ENCODE measurements at places on chromosomes 3 and 15.

- no peak for DNase-seq
Measured at GRCh38 chr3:143064777-143065176, 54.8 kb upstream of the CHST2 start.

GRCh38 chr3:121736112-121736511 is 13.4 kb downstream of the GOLGB1 start:
- no peak for DNase-seq

DNA sequence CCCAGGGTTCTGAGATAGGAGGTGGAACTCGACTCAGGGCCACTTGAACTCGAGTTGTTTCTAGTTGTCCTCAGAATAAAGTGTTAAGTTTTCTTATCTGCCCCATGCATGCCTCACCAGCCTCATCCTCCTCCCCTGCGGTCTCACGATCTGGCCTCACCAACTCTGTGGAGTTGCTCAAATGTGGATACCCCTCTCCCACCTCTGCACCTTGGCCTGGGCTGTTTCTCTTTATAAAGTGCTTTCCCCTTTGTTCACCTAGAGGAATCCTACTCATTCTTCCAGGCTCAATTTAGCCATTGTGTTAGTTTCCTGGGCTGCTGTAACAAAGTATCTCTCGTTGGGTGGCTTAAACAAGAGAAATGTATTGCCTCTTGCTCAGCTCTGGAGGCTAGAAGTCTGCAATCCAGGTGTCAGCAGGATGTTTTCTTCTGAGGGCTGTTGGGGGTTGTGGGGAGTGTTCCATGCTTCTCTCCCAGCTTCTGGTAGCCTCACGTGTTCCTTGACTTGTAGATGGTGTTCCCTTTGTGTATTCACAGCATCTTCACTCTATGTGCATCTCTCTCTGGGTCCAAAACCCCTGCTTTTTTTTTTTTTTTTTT is 100.7 kb downstream of the MEX3B start:
- DNase-seq = no peak

DNA sequence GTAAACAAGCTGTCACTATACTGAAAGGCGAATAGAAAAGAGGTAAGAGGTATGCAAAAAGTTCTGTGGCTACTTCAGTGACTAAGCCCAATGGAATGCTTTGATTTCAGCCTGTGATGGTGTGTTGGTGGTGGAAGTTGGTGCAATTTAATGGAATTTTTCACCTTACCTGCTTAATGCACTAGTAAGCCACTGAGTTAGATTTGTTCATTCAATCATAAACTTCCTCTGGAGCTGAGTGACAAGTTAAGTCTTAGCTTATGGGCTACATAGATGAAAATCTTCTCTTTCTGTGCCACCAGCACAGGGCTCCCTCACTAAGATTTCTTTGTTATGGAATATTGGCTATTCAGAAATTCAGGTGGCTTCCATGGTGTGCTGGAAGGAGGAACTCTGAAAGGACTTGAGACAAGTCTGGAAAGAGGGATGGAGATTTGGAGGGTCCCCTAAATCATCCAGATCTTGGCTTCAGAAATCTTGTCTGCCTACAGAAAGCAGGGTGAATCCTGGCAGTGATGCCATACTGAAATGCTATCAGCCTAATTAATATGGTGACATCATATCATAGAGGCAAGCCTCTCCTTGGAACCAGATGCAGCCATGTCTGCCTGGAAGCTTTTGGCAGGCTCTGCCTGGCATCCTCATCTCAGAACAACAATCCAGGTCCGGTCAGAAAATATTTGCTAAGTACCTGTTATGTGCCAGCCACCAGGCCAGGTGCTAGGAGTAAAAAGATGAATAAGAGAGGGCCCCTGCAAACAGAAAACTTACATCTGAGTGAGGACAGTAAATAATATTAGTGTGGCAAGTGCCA is 8.1 kb upstream of the GAP43 start:
- DNase-seq = no peak

- DNase-seq = no peak
Measured at GRCh38 chr15:80436511-80437307, 32.5 kb downstream of the ARNT2 start.

DNA sequence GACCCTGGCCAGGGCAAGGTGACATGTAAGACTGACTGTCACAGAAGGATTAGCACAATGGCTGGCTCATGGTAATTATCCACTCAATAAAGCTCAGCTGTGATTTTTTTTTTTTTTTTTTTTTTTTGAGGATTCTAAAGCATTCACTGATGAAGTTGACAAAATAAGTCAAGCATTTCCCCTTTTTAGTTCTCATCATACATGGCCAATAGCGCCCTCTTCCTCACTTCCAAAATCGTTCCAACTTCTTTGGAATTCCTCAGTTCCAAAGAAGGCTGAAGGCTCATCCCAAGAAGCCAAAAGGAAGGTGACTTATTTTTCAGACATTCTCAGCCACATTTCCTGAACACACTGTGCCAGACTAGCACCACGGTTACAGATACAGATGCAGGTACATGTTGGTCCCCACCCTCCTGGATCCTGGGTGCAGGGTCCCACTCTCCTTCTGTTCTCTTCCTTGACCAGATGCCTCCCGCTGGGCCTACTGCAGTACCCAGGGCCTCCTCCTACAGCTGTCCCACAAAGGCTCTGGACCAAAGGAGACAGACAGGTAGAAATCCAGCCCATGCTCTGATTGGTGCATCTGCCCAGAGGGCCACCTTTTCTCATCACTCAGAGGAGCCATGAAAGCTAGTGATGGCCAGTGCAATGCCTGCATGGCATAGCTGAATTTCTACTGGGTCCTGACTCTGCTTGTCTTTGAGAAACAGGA is 202.6 kb downstream of the UACA start:
- no peak for DNase-seq

GRCh38 chr15:29070471-29071231 is 184.9 kb downstream of the APBA2 start:
- DNase-seq = peak; percentile 73

DNA sequence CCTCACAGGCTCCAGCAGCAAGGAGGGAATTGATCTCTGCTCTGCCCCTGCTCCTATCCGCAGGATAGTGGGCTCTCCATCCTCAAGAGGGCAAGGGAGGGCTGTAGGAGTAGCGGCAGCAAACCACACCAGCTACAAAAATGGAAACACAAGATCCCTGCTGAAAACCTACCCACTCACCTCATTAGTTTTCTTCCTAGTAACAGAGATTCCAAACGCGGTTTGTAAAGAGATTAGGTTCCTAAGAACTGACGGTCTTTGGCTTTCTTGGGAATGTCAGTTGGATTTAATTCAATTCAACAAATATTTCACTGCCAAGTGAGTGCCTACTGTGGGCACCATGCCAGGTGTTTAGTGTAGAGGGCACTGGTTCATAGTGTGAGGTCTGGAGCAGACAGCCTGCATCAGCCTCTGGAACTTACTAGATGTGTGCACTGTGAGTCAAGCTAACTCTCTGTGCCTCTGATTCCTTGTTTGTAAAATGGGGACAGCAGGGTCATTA is 84.7 kb downstream of the MRPL46 start:
- DNase-seq = no peak

DNA sequence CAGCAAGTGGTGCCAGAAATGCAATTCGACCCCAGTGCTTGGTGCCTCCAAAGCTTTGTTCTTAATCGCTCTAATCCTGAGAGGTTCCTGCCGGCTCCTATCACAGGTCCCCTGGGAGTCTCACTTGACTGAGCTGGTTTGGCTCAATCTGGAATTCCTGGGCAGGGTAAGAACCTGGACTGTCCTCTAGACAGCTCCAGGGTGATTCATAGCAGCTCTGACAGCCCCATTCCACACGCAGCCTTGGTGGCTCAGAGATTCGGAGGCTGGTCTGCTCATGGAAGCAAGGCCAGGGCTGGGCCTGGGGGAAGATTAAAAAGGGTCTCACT is 37.9 kb downstream of the MYO5C start:
- DNase-seq = no peak

- DNase-seq = no peak
Measured at GRCh38 chr15:100878648-100879047, 983 bp upstream of the ALDH1A3 start.

- no peak for DNase-seq
Measured at GRCh38 chr3:194856296-194856695, 170.6 kb downstream of the FAM43A start.

- DNase-seq = no peak
Measured at GRCh38 chr3:136330900-136331299, 80.8 kb downstream of the PCCB start.

- no peak for DNase-seq
Measured at GRCh38 chr15:63600001-63600615, 2.9 kb downstream of the FBXL22 start.

DNA sequence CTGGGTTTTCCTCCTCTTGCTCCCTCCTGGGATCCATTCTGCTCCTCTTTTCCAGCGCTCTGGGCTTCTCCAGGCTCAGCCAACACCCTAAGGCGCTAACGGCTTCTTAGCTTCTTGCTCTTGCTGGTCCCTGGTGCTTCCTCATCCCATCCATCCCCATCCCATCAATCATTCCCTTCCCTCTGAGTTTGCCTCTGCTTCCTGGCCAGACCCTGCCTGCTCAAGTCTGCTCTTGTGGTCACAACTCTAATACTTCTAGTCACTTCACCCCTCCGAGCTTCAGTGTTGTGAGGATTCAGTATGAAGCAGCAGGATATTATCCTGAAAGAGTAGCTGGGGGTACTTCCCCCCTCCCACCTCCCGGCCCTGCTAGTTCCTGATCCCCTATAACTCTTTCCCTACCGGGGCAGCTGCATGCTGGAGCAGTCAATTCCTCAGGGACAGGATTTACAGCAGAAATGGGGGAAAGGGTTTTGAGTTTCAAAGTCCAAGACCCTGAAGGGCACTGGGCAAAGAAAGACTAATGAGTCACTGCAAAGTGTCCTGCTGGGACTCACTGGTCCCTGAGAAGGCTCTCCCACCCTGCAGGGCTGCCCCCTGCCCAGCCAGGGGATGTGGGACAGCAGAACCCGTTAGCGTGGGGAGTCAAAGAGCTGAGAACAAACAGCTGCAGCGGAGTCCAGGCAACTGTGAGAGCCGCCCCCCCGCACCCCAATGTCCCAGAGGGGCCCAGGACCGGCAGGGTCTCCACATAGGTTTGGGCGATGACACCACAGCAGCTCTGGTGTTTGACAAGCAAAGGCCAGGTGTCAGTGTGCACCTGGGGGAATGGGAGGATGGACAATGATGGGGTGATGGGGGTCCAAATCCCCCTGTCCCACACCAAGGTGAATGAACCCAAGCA is 2.3 kb upstream of the SYNM start:
- no peak for DNase-seq

GRCh38 chr3:75237477-75237876 is 426.7 kb upstream of the FRG2C start:
- no peak for DNase-seq

- DNase-seq = no peak
Measured at GRCh38 chr3:31573036-31573779, 40.5 kb downstream of the STT3B start.

- no peak for DNase-seq
Measured at GRCh38 chr3:46209746-46210470, 1.8 kb upstream of the CCR1 start.

DNA sequence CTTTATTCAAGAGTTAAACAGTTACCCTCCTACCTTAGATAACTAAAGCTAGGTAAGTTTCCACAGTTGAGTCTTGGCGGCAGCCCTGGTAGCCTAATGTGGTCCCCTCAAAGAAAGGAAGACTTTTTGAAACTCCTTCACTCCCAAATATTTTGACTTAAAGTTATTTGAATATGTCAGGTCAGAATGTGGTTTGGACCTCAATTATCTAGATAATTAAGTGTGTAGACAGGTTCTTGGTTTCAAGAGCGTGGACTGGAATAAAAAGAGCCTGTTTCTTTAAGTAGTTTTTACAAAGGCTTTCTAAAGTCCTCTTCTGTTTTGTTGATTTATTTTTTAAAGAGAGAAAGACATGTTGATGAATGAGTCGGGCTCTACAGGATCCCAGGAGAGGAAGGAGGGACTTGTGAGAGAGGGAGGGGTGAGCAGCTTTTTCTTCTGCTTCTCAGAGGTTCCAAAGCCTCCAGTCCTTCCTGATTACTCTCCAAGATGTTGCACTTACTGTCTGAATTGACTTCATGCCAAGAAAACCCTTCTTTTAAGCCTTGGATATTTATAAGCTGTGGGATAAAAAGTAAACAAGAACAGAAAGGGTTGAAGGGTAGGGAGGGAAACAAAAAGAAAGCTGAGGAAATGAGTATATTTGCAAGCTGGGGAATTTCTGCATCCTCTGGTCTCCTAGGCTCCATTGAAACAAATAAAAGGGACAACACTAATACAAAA is 457.4 kb downstream of the IGSF11 start:
- no peak for DNase-seq

- DNase-seq = no peak
Measured at GRCh38 chr3:118842147-118842863, 192.3 kb downstream of the IGSF11 start.

GRCh38 chr3:38376098-38376816 is 29.7 kb downstream of the XYLB start:
- DNase-seq = no peak

DNA sequence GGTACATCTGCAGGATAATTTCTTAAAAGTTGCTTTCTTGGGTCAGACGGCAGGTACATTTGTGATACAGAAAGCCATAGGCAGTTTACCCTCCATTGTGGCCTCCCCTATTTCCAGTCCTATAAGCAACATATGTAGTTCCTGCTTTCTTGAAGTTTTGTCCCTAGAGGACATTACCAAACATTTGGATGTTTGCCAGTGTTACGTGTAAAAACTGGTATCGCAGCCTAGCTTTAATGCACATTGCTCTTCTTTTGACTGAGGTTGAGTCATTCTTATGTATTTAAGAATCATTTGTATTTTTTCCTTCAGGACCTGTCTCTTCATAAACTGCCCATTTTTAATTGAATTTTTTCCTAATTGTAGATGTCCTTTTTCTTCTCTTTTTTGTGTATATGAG is 114.3 kb downstream of the DIPK2A start:
- DNase-seq = no peak

GRCh38 chr3:178170698-178171535 is 365.3 kb upstream of the KCNMB2 start:
- DNase-seq = no peak

GRCh38 chr3:181210275-181210674 is 220.7 kb upstream of the DNAJC19 start:
- DNase-seq = no peak

DNA sequence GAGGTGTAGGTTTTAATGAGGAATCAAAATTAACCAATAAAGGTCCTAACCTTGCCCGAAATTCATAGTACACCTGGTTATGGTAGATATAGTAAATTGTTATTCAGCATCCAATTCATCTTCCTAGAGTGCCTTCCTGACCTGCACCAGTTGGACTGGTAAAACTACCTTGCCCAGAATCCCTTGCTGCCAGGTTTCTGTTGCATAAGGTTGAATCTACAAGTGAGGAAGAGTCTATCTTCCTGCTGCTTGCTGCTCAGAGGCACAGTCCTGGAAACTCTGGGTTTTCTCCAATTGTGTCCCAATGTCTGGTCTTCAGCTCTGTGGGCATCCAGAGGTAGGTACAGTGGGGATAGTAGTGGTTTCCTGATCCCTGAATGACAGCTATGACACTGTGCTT is 17.3 kb downstream of the CCDC54 start:
- DNase-seq = no peak

All from hippocampal formation (tissue), 2 donors.